Activated CD8-positive, alpha-beta T cell treated with anti-CD3 and anti-CD28 coated beads for 36 hours (primary cell): ENCODE measurements at places on chromosomes 6 and 20. TPM values are rescaled to one million over a fixed set of nuclear protein-coding genes. Genes with fewer than 3 reads are reported as not detected.

GRCh38 chr20:54132612-54133433, 41.0 kb downstream of the CYP24A1 start:
- H3K4me3 ChIP-seq, result no peak overlapping the region
- no peak for DNase-seq
- no peak overlapping the region for H3K27ac ChIP-seq
- H3K36me3 ChIP-seq, result no peaks in the 10 kb centered on the region
- no peaks in the 10 kb centered on the region for H3K4me1 ChIP-seq

- no peak overlapping the region for H3K27ac ChIP-seq
- H3K27me3 ChIP-seq, result no peaks in the 10 kb centered on the region
- no peak overlapping the region for H3K4me3 ChIP-seq
Observed at GRCh38 chr6:161596807-161597520, 323.1 kb upstream of the AGPAT4 start.

DNA sequence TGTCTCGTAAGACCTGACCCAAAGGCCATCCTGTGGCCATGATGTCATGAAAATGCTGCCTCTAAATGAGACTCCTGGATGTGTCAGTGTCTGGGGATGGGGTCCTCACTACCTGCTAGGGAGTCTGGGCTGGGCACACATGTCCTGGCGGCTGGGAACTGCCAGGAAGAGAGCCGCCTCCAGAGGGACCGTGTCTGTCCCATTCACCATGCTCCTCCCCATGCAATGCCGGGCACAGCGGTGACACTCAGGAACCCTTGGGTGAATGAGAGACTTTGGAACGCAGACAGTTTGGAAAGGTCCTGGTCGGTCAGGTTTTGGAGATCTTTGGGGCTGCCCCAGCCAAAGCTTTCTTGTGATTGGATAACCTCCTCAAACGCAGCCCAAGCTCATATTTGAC, 40.1 kb upstream of the GTSF1L start:
- H3K27ac ChIP-seq, result no peak overlapping the region
- no peak overlapping the region for H3K4me3 ChIP-seq
- no peaks in the 10 kb centered on the region for H3K36me3 ChIP-seq
- no peaks in the 10 kb centered on the region for H3K4me1 ChIP-seq

DNA sequence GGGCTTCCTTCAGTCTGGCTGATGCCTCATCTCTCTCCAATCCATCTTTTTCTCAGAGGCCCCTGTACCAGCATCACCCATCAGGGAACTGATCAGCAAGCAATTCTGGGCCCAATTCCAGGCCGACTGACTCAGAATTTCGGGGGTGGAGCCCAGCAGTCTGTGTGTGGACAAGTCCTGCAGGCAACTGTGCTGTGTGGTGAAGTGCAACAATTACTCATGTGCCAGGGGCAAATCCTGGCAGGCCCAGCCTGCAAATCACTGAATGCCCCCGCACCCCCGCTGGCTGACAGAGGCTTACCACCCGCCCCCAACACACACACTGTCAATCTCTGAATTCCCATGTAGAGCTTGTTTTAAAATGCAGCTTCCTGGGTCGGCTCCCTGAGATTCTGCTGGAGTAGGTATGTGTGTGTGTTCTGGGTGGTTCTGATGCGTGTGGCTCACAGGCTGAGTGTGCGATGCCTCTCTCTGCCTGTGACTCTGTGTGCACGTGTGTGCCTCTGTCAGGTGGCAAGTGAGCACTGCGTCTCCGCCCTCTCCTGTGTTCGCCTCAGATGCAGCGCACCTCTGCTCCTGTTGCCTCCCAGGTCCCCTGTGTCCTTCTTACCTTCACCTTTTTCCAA, 45.4 kb downstream of the SSR1 start:
- DNase-seq, result no peak
- H3K4me3 ChIP-seq, result no peak overlapping the region
- no peak overlapping the region for H3K27ac ChIP-seq

DNA sequence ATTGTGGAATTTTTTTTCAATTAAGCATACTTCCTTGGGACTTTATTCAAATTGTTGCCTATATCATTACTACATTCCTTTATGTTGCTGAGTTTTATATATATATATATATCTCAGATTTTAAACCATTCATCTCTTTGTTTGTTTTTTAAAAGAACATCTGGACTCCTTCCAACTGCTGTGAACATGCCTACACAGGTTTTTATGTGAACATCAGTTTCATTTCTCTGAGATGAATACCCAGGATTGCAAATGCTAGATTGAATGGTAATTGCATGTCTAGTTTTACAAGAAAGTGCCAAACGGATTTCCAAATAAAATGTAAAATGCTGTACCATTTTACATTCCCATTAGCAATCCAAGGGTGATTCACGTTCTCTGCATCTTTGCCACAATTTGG, 1289.3 kb downstream of the HACE1 start:
- H3K36me3 ChIP-seq, result no peaks in the 10 kb centered on the region
- H3K27me3 ChIP-seq, result no peaks in the 10 kb centered on the region
- H3K4me3 ChIP-seq, result no peak overlapping the region
- DNase-seq, result no peak
- no peaks in the 10 kb centered on the region for H3K4me1 ChIP-seq

DNA sequence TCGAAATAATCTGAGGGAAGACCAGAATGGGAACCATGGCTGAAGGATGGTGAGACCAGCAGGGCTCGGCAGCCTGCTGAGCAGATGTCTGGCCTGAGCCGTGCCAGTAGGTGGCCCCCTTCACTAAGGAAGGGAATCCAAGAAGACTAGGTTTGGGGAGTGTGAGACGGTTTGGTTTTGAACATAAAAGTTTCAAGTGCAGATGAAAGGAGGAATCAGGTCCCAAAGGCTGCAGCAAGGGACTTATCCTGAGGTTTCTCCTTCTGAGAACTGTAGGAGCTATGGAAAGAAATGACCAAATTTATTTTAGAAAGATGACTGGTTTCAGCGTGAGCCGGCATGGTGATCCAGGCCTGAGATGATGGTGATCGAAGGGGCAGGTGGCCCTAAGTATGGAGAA, 4.6 kb upstream of the OSER1 start:
- peak; percentile 86 for DNase-seq
- H3K4me3 ChIP-seq, result no peak overlapping the region
- peaks cover 53% of the 10 kb centered on the region for H3K4me1 ChIP-seq
- H3K27ac ChIP-seq, result peak overlapping the region; percentile 66
- no peaks in the 10 kb centered on the region for H3K36me3 ChIP-seq
- no peaks in the 10 kb centered on the region for H3K27me3 ChIP-seq

DNA sequence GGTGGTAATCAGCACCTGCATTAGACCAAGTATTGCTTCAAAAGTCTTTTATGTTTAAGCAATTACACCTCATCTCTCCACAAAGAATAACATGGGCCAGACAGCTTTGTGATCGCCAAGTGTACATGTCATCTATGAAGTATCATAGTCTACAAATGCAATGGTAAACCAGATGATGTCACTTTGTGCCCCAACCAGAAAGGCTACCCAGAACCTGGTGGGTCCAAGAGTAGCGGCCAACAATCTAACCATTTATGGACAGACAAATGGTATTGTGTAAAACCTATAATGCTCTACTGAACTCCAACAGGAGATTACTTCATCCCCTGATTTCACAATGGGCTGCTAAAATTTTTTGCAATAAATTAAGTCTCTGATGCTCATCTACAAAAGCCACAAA, 295.9 kb downstream of the GMDS start:
- H3K27me3 ChIP-seq, result no peaks in the 10 kb centered on the region
- no peaks in the 10 kb centered on the region for H3K4me1 ChIP-seq
- H3K36me3 ChIP-seq, result peaks cover 11% of the 10 kb centered on the region
- H3K4me3 ChIP-seq, result no peak overlapping the region
- no peak overlapping the region for H3K27ac ChIP-seq

DNA sequence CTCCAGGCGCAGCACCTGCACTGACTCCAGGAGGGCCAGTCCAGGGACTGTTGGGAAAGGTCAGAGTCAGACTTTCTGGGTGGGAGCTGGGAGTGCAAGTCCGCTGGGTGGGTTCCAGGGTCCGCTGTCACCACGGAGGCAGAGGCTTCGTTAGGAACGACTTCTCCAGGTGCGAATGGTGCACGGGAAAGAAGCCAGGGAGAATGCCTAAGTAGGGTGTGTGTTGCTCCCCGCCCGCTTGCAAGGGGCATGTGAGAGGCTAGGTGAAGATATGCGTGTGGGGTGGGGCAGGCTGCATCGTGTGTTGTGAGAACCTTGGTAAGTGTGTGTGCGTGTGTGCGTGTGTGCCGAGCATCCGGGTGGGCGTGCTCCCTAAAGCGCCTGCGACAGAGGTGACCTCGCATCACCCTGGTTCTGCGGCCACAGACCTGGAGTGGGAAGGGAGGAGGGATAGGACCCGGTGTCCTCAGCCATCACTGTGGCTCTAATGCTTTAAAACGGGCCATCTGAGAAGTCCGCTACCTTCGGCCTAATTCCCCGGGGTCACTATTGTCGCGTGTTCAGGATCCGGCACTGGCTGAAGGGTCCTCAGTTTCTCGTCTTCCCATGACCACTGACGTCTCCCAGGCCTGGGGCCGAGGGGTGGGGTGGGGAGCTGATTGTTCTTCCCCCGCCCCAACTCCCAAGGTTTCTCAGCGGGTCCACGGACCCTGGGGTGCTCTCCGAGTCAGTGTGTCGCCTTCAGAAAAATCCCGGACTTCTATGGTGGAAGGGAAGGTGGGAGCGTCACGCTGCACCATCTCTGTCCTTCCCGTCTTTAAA, 6.1 kb downstream of the SLC32A1 start:
- no peak overlapping the region for H3K27ac ChIP-seq
- H3K4me3 ChIP-seq, result peak overlapping the region; percentile 55
- H3K36me3 ChIP-seq, result no peaks in the 10 kb centered on the region
- peaks cover 51% of the 10 kb centered on the region for H3K4me1 ChIP-seq
- DNase-seq, result peak; percentile 30

DNA sequence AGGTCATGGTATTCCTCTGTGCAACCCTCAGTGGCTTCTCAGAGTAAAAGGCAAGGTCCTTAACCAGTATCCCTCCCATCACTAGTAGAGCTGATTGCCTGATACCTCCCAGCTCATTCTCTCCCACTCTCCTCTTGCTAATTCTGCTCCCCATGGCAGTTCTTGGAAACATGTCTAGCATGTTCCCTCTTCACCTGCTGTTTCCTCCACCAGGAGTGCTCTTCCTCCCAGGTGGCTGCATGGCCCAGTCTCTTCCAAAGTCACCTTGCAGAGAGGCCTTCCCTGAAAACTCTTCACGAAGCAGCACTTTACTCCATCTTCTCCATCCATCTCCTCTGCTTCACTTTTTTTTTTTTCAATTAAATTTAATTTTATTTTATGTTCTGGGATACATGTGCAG, 36.2 kb upstream of the OLIG3 start:
- H3K4me1 ChIP-seq, result no peaks in the 10 kb centered on the region
- peaks cover 5% of the 10 kb centered on the region for H3K27me3 ChIP-seq
- H3K36me3 ChIP-seq, result no peaks in the 10 kb centered on the region
- no peak overlapping the region for H3K4me3 ChIP-seq
- no peak overlapping the region for H3K27ac ChIP-seq
- DNase-seq, result no peak

- H3K36me3 ChIP-seq, result no peaks in the 10 kb centered on the region
- DNase-seq, result no peak
- H3K27ac ChIP-seq, result no peak overlapping the region
- peaks cover 6% of the 10 kb centered on the region for H3K27me3 ChIP-seq
- H3K4me3 ChIP-seq, result no peak overlapping the region
Observed at GRCh38 chr6:160260367-160260766, 1.7 kb upstream of the SLC22A2 start.

DNA sequence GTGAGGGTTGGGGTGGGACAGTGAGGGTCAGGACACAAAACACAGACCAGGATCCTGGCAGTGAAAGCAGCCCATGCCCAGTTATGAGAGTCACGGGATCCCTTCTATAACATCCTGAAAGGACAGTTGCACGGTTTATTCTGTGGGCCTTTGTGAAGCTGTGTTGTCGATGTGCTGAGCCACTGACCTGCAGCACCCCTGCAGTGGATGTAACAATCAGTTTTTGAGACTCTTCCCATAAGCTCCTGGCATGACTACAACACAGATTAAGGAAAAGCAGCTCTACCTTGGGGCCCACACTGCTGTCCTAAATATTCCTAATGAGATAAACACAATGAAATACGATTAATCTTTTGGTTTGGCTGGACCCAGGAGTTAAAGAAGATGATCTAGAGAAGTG, 3.7 kb downstream of the PYGB start:
- H3K36me3 ChIP-seq, result peaks cover 8% of the 10 kb centered on the region
- no peak overlapping the region for H3K4me3 ChIP-seq
- peaks cover 62% of the 10 kb centered on the region for H3K4me1 ChIP-seq
- H3K27me3 ChIP-seq, result peaks cover 3% of the 10 kb centered on the region

DNA sequence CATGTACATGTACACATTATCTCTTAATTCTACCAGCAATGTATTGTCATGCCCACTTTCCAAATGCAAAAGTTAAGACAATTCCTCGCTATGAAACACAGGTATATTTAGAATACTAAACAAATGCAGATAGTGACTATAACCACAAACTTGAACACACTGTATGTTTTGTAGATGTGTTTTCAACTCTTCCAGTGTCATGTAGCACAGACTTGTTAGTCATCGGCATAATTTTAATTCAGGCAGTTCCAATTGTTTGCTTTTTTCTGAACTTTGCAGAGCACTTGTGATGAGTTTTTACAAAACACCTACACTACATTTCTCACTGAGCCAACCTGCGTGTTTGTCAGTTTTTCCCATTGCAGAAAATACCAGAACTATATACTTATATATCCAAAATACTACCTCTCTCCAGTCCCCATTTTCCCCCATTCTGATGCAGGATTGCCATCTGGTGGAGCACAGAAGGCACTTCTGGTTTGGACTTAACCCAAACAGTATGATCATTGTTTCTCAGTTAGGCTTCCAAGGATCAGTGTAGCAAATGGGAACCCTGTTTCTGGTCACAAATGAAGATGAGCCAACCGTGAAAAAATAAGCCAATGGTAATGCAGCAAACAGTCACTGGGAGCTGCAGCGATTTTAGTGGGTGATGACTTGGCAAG, 143.4 kb downstream of the ADGRB3 start:
- H3K4me1 ChIP-seq, result no peaks in the 10 kb centered on the region
- DNase-seq, result no peak
- no peak overlapping the region for H3K4me3 ChIP-seq
- H3K27me3 ChIP-seq, result no peaks in the 10 kb centered on the region
- H3K36me3 ChIP-seq, result no peaks in the 10 kb centered on the region

DNA sequence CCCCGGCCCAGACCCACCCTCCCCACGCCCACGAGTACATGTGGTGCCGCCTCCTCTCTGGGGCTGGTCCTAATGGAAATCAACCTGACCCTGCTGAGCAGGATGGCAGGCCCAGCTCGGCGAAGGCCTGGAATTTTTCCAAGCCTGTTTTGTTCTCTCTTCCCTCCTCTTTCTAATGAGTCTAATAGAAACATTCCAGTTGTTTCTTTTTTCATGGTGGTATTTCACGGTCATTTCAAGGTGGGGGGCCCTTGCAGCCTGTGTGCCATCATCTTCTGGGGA, 16.6 kb downstream of the SMOC2 start:
- peaks cover 12% of the 10 kb centered on the region for H3K27me3 ChIP-seq
- H3K27ac ChIP-seq, result no peak overlapping the region
- H3K4me1 ChIP-seq, result no peaks in the 10 kb centered on the region
- H3K4me3 ChIP-seq, result no peak overlapping the region

- H3K27ac ChIP-seq, result no peak overlapping the region
- DNase-seq, result no peak
- no peaks in the 10 kb centered on the region for H3K27me3 ChIP-seq
- no peaks in the 10 kb centered on the region for H3K36me3 ChIP-seq
- H3K4me1 ChIP-seq, result no peaks in the 10 kb centered on the region
- no peak overlapping the region for H3K4me3 ChIP-seq
Observed at GRCh38 chr6:64256483-64256882, 620.9 kb downstream of the PHF3 start.

CDSN gene
- not detected for total RNA-seq

NANP gene
- 7.6 TPM for total RNA-seq

CSTF1 gene
- 66.2 TPM for total RNA-seq

TGM3 gene
- total RNA-seq, result not detected

KCNQ5 gene
- total RNA-seq, result 14.6 TPM

PRELID3B gene
- total RNA-seq, result 140 TPM

PXDC1 gene
- 0.36 TPM for total RNA-seq

GLO1 gene
- total RNA-seq, result 135 TPM
